ENCODE measurements at places on chromosomes 12 and 14.

GRCh38 chr12:57813111-57813970 is 5.2 kb downstream of the AVIL start:
- DNase-seq = no peak

GRCh38 chr12:3771853-3772252 is 18.9 kb upstream of the CRACR2A start:
- DNase-seq = no peak

GRCh38 chr12:89084751-89085150 is 267.6 kb downstream of the DUSP6 start:
- DNase-seq = no peak

DNA sequence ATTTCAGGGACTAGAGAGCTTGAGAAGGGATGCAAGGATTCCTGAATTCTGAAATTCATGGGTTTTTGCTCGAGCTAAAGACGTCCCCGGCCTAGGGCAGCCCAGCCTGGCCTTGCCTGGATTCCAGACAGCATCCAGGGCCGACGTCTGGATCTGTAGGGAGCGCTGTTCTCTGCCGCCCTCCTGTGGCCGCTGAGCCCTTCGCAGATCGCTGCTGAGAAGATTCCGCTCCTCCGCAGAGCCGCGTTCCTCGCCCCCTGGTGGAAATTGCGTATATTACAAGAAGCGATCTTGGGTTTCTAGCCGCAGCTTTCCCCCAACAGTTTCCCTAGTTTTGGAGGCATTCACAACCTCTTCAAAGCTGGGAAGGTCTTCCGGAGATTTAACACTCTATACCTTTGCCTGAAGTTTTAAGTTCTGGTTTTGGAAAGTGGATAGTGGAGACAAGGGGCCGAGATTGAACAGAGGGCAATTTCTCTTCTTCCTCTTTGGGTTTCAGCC is 5.1 kb downstream of the CISTR start:
- peak; percentile 80 for DNase-seq

- no peak for DNase-seq
These were observed 8.3 kb downstream of the TRAF3 start for GRCh38 chr14:102785595-102785963.

GRCh38 chr14:68790644-68791077 is 2.2 kb downstream of the ZFP36L1 start:
- DNase-seq = no peak

DNA sequence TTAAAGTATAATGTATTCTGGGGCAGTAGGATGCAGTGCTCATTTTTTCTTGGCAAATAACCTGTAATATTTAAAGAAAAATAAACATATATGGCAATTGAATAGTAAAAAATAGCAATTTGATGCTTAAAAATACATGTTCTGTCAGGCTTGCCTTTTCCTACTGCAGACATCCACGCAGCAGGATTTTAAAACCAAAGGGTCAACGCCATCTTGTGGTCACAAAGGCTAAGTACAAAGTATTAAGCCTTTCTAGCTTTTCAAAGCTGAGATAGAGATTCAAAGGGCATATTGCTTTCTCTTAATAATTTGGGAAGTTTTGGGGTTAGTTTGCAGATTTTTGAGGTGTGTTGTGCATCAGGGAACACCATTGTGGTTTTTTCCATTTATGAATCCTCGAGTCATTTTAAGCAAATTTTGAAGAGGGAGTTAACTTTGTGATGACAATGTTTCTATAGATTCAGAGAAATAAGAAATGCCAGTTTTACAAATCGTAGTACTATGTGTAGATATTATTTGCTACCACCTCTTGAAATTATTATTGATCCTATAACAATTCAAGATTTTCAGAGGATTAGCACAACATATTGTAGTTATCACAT is 4.7 kb upstream of the CCER1 start:
- no peak for DNase-seq

DNA sequence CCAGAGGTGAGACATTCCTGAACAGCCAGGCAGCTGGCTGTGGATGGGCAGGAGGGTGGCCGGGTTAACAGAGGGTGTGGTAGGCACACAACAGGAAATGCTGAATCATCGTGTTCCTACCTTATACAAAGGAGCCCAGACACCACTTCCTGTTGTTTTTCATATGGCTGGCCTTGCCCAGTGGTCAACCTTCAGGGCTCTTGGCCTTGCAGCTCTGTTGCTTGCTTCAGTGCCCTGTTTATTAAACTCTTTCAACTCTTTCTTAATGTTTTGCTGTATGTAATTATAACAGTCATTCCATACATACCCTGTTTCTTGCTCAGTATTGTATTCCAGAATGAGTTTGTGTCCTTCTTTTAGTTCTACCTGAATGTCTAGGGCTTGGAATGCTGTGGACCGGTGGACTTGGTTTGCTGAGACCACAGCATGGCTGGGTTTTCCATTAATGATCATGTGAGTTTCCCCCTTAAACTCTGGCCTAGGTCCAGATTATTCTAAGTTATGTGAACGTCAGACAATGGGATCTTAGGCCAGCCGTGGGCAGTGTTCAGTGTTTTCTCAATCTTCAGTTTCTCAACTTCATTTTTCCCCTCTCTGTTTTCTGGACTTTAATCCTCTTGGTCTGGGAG is 11.9 kb downstream of the CFAP54 start:
- DNase-seq = peak; percentile 56

GRCh38 chr14:21317398-21317797 is 37.5 kb downstream of the RPGRIP1 start:
- DNase-seq = no peak

DNA sequence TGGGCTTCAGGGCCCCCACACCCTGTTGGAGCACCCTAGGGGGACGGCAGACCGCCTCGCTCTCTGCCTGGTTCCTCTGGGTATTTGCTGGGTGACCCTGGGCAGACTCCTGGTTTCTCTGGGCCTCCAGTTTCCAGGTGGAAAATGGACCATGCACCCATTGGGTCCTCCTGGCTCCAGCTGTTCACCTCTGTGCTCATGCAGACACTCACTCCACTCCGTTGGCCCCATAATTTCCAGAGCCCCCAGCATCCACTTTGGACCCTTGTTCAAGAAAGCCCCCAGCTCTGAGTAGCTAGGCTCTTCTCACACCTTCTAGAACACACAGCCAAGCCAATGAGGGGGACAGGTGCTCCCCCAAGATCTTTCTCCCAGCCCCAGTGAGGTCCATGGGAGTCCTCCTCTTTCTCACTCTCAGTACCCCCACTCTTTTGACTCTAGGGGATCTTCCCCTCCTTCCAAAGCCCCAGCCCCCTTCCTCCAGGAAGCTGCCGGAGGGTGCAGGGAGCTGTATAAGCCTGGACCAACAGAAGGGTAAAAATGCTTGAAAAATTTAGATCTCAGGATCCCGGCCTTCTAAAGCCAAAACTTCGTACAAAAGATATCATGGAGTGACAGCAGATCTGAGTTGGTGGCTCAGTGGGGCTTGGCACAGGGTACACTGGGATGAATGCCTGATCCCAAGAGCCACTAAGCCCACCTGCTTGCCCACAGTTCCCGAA is 174.8 kb upstream of the RTL1 start:
- no peak for DNase-seq

GRCh38 chr14:52328276-52328675 is 14.2 kb downstream of the PTGER2 start:
- DNase-seq = no peak

- DNase-seq = no peak
These were observed 66.2 kb upstream of the BCL2L14 start for GRCh38 chr12:12004524-12004923.

Measured in CD4-positive, alpha-beta T cell treated with Interferon gamma for 1 hour (primary cell).